ENCODE measurements at places on chromosomes 5 and 9.

DNA sequence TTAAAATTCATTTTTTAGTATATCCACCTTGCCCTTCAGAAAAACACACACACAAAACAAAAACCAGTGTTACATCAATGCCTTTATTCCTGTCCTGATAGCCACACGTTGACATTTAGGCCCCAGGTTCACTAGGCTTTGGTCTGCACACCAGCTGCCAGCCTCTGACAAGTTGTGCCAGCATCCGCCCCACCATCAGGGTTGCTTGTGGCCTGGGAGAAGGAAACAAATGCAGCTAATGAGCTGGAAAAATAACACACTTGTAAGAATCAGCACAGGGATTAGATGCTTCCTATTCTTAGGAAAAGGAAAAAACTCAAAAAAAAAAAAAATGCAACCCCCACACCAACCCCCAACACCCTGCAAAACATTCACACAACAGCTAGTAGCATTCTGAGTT, 404.0 kb upstream of the GRIA1 start:
- DNase-seq, result peak; percentile 14

GRCh38 chr9:70229579-70229978, 29.2 kb upstream of the SMC5 start:
- no peak for DNase-seq

GRCh38 chr9:111966861-111967291, 70.3 kb downstream of the UGCG start:
- DNase-seq, result peak; percentile 7

DNA sequence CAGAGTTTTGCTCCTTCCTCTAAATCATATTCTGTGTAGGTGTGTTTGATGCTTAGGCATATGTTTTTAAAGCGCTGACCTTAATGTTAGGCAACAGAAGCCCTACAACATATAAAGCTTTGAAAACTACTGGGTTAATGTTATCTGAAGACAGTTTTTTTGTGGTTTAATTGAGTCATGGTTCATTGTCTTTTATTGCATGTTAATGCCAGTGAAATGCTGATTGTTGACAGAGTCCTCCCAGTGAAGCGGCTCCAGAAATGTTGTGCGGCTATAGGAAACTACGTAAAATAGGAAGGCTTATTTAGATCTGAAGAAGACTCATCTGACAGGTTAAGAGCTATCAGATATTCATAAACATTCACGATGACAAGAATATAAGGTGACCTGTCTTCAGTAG, 424.6 kb downstream of the CCDC171 start:
- peak; percentile 25 for DNase-seq

GRCh38 chr9:129539446-129539845, 81.5 kb downstream of the C9orf50 start:
- DNase-seq, result no peak

DNA sequence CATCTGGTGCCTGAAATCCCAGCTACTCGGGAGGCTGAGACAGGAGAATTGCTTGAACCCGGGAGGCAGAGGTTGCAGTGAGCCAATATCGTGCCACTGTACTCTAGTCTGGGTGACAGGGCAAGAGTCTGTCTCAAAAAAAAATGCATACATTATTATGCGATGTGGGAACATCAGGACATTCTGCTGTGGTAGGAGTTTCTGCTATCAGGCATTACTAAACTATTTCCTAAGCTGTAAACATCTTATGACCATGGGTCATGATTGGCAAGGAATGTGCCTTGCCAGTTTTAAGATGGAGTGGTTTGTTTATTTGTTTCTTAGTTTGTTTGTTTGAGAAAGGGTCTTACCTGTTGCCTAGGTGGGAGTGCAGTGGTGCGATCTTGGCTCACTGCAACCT, 45.1 kb upstream of the FAM120A start:
- no peak for DNase-seq

DNA sequence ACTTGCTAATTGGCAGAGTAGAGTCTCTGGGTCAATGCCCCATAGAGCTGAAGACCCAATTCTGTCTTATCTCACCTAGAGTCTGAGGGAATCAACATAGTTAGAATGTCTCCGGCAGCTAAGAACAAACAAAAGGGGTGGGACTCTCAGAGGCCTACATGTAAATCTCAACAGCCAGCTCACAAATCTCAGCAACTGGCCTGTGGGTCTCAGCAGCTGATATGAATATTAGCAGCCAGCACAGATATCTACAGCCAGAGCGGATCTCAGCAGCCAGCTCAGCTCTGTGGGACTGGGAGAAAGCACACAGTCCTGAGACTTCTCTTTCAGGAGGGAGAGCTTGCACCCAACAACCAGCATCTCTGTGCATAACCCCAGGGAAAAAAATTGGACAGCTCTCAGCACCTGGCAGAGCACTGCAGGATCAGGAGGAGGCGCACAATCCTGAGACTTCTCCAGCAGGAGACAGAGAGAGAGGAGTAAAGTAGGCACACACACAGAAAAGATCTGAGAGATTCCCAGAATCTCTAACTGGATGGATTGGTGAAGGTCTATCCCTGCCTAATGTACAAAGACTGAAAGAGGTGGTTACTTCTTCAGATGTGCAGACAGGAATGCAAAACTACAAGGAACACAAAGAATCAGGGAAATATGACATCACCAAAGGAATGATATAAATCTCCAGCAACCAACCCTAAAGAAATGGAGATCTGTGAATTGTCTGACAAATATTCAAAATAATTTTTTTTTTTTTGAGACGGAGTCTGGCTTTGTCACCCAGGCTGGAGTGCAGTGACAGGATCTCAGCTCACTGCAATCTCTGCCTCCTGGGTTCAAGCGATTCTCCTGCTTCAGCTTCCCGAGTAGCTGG, 29.2 kb downstream of the KLF4 start:
- no peak for DNase-seq

DNA sequence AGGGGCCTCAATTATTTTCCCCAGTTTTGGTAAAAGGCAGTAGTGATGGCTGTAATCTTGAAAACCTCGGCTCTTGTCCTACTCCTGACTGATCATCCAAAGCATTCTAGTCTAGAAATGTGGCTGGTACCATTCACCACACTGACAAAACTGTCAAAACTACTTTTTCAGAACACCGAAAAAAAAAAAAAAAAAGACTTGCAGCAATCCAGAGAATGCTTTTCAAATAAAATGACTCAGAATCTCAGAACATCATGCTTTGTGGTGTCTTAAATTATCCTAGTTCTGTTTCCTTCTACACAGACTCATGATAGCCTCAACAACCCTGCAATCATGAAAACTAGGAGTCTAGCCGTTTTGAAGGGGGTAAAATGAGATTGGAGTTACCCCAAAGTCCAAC, 13.4 kb downstream of the SLC28A3 start:
- DNase-seq, result no peak

DNA sequence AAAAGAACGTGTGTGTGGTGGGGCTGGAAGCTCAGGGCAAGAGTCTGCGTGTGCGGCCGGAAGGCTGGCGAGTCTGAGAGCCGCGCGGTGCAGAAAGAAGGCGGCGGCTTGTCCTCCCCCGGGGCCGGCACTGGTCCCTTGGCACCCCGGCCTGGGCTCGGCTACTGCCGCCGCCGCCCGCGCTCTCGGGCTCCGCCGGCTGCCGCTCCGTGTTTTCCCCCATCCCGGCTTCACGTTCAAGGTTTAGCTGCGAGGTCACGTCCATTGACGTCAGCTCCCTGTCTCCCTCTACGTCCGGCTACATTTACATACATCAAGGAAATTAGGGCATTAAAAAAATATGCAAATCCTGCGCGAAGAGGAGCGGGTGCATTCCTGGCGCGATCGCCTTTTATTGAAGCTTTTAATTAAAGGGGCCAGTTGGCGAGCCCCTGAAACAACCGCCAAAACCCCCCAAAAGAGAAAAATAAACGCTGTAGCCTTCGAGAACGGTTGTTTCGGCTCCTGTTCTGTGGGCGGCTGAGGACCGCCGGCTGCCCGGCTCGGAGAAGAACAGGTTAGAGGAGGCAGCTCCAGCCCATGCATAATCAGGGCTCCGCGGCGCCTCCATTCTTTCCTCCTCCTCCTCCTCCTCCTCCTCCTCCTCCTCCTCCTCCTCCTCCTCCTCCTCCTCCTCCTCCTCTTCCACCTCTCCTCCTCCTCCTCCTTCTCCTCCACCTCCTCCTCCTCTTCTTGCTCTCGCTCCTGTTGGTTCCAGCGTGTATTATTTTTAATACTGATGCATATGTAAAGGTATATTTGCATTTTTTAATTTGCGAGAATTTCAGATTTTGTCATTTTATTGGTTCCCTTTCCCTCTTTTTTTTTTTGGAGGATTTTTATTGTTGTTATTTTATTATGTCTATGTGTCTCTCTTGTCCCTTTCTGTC, 207.0 kb downstream of the MEF2C start:
- DNase-seq, result peak; percentile 85

DNA sequence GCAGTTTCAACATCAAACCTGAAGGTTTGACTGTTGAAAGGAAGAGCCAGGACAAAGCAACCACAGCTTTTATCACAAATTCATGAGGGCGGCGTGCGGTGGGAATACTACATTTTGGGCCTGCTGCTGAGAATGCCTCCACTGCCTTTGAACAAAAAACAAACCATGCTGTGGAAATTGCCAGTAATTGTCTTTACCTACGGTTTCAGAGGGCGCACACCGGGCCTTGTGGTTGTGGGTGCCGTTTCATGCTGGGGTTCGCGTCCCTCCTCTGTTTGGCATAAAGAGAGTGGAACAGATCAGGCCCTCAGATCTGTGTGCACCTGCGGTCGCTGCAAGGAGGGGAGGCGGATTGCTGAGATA, 27.6 kb upstream of the TCF7 start:
- no peak for DNase-seq

- no peak for DNase-seq
These were observed 17.1 kb downstream of the STC2 start for GRCh38 chr5:173310861-173311785.

- no peak for DNase-seq
These were observed 22.8 kb upstream of the GRPEL2 start for GRCh38 chr5:149322518-149322917.

- no peak for DNase-seq
These were observed 8.1 kb downstream of the CD180 start for GRCh38 chr5:67188274-67189078.

GRCh38 chr5:109225716-109226625, 183.8 kb downstream of the PJA2 start:
- no peak for DNase-seq

DNA sequence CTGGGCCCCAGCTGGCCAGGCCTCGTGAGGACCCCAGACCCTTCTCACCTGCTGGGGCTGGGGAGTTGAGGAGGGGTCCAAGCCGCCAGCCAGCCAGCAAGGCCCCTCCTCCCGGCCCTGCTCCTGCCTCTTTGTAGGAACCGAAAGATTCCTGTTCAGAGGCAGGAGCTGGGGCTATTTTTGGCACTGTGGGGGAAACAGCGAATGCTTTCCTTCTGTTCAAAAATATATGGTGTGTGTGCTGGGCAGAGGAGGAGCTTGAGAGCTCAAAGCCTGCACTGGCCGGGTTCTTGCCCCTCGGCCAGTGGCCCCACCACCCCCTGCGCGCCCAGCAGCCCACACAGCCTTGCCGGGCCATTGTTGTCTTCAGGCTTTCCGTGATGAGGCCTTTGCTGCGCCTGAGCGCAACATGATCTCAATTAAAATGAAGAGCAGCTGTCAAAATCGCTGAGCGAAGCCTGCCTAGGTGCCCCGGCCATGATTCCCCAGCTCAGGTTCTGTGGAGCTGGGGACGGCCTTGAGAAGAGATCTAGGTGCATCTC, 13.4 kb downstream of the NCS1 start:
- no peak for DNase-seq

DNA sequence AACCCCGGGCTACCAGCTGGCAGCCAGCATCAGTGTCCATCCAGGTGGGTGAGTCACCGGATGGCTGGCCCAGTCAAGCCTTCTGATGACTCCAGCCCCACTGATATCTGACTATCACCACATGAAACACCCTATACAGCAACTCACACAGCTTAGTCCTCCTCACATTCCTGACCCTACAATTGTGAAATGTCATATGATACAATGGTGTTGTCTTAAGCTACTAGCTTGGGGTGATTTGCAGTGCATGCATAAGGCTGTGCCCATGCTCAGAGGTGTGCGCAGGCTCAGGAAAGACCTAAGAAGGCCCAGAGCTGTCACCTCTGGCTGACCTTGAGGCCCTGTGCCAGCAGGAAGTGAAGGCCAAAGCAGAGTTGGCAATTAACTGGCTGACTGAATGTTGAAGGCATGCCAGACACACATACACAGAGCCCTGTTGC, 21.5 kb upstream of the SEMA4D start:
- no peak for DNase-seq

- no peak for DNase-seq
These were observed 105.6 kb downstream of the NTRK2 start for GRCh38 chr9:84775056-84775643.

DNA sequence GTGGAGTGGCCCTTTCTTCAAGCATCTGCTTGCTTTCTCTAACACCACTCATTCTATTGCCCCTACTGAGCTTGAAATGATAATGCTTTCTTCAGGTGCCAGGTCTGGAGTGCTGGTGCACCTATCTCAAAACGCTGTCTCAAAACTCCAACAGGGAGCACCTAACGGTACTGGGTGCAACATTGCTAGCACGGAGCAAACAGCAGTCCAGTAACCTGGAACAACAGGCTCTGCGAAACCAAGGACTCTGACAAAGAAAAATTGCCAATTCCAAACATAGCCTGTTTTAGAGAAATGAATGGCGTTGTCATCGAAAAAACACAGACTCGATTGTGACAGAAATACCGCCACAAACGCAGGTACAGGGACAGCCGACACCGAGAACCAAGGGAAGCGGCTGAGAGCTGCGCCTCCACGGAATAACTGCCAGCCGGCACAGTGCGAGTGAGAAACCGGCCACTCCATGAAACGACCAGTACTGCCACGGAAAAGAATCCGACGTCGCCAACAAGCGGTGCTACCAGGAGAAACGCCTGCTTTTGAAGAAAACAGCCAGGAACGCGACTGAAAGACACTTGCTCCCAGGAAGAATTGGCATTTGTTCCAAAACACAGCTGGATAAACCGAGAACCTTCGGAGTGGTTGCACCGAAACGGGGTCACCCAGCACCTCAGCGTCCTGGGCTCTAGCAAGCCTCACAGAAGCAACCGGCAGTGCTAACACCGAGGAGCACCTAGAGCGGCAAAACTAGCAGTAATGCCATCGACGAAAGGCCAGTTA, 3.1 kb downstream of the ANXA2R start:
- no peak for DNase-seq

GRCh38 chr5:56814361-56814962, 887 bp upstream of the MAP3K1 start:
- DNase-seq, result no peak

DNA sequence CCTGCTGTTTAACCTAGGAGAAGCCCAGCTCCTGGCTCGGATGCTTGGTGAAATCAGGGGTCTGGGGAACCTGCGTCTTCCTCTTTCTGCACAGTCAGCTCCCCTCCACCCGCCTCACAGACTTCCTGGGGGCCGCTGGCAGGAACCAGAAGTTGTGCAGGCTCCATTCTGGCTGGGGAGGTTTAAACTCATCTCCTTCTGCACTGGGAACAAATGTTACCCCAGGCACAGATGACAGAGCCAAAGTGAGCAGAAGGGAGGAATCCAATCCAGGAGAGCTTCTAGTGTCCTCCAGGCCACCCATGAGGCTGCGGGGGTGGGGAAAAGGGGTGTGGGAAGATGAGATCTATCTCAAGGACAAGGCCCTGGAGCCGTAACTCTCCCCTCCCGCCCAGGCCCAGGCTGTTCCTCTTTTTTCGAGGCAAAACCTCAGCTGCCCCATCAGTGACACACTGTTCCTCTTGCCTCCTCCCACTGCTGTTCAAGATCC, 31.2 kb downstream of the KCNMB1 start:
- DNase-seq, result no peak
